WTC11 (cell line): ENCODE measurements at places on chromosomes 5 and 9. TPM values are rescaled to one million over a fixed set of nuclear protein-coding genes. Genes with fewer than 3 reads are reported as not detected.

The ADRA1B gene
- total RNA-seq = 0.11 to 0.16 TPM in 2 of 3 replicates, not detected in the other

The ACTBL2 gene
- total RNA-seq = not detected in 3 replicates

- no peak overlapping the region for H3K4me3 ChIP-seq
- H3K4me1 ChIP-seq = no peaks in the 10 kb centered on the region
- DNase-seq = no peak
- no peaks in the 10 kb centered on the region for H3K27me3 ChIP-seq
- no peaks in the 10 kb centered on the region for H3K36me3 ChIP-seq
Observed at GRCh38 chr5:173094012-173094661, 38.0 kb downstream of the CREBRF start.

The ANKRD18A gene
- total RNA-seq = 10.8 to 15.7 TPM (median 12.9 TPM) in 3 replicates

DNA sequence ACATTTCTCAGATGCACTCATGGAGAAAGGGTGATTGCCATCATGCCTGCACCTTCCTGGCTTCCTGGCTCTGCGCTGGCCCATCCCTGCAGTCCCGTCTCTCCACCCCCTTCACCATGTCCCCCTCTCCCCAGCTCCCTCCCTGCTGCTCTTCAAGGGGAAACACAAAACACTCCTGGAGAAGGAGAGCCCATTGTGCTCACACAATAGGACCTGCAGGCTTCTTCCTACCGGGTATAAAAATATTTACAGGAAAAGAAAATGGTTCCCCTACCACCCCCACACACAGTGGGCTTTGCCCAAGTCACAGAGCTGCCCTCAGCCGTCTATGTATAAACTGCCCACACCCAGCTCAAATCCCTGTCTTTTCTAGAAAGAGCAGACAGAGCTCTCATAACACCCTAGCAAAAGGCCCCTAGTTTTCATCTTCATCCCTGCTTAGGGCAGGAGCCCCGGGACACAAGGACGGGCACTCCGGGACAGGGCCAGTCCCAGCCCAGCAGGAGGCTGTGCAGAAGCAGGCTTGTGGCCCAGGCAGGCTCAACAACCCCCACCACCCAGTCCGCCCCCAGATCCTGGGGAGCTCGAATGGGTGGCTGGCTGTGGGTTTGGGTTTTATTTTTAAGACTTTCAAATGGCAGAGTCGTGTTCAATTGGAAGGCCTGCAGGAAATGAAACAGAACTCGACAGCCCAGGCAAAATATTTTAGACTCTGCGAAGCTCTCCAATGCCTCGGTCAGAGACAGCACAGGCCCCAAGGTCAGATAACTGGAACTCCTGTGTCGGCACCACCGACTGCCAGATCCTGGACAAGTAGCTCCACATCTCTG is 77.3 kb downstream of the LRSAM1 start:
- peaks cover 31% of the 10 kb centered on the region for H3K4me1 ChIP-seq
- peak overlapping the region; percentile 87 for H3K27ac ChIP-seq
- no peak for DNase-seq
- peaks cover 34% of the 10 kb centered on the region for H3K36me3 ChIP-seq
- no peaks in the 10 kb centered on the region; the same call in 1 of the 2 replicates for H3K27me3 ChIP-seq

The NR4A3 gene
- total RNA-seq = 0.46 to 0.57 TPM (median 0.50 TPM) in 3 replicates

The TAS2R1 gene
- not detected in 3 replicates for total RNA-seq

DNA sequence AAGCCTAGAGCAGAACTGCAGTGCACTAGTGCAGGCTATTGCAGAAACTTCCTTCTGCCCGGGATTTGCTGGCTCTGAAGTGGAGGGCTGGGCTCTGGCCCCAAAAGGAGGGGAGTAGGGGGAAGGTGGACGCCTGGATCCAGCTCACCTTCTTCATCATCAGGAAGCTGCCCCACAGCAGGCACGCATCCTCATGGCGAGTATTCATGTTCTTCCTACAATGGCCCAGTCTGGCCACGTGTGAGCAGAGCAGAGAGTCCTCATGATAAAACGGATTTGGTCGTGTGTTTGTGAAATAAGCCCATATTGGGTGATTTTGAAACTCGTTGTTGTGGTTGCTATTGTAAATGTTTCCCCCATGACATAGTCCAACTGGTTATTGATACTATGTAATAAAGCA is 8.2 kb upstream of the GLIPR2 start:
- H3K4me1 ChIP-seq = peaks cover 10% of the 10 kb centered on the region
- no peaks in the 10 kb centered on the region for H3K36me3 ChIP-seq
- no peak overlapping the region for H3K4me3 ChIP-seq
- no peak for DNase-seq
- H3K27me3 ChIP-seq = peaks cover 27% of the 10 kb centered on the region

DNA sequence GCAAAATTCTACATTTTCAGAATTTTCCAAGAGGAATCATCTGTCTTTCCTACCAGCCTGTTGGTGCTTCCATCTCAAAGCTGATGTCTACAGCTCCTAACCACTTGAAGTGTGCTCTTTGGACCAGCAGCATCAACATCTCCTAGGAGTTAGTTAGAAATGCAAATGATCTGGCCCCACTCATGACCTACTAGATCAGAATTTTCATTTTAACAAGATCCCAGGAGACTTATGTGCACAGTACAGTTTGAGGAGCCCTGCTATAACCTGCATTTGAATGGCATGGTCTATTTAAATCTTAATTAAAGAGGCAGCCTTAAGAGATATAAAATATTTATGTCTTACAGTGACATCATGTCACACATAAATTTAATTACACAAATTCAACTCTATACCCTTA is 33.8 kb downstream of the ITK start:
- H3K27me3 ChIP-seq = no peaks in the 10 kb centered on the region; the same call in 1 of the 2 replicates
- H3K4me1 ChIP-seq = peaks cover 3% of the 10 kb centered on the region
- no peak overlapping the region for H3K4me3 ChIP-seq

GRCh38 chr5:55900068-55900467 is 48.9 kb downstream of the IL31RA start:
- H3K4me1 ChIP-seq = no peaks in the 10 kb centered on the region
- H3K27me3 ChIP-seq = no peaks in the 10 kb centered on the region
- H3K4me3 ChIP-seq = no peak overlapping the region
- H3K36me3 ChIP-seq = no peaks in the 10 kb centered on the region

- no peak for DNase-seq
- no peak overlapping the region for H3K27ac ChIP-seq
- H3K27me3 ChIP-seq = no peaks in the 10 kb centered on the region
Observed at GRCh38 chr5:171647043-171647903, 138.3 kb upstream of the SMIM23 start.

DNA sequence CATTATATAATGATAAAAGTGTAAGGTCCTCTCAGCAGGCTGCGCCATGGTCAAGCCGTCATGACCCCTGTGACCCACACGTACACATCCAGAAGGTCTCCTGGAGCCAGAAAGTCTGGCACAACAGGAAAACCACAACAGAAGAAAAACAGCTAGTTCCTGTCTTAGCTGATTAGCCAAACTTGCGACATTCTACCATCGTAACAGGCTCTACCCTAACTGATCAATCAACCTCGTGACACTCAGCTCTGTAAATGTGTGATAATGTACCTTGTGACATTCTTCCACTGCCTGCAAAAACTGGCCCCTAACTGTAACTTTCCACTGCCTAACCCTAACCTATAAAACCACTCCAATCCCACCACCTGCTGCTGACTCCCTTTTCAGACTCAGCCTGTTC is 316.4 kb upstream of the TUSC1 start:
- DNase-seq = no peak
- peaks cover 39% of the 10 kb centered on the region for H3K36me3 ChIP-seq
- H3K4me3 ChIP-seq = no peak overlapping the region
- no peak overlapping the region for H3K27ac ChIP-seq
- no peaks in the 10 kb centered on the region; the same call in 1 of the 2 replicates for H3K27me3 ChIP-seq
- no peaks in the 10 kb centered on the region for H3K4me1 ChIP-seq

DNA sequence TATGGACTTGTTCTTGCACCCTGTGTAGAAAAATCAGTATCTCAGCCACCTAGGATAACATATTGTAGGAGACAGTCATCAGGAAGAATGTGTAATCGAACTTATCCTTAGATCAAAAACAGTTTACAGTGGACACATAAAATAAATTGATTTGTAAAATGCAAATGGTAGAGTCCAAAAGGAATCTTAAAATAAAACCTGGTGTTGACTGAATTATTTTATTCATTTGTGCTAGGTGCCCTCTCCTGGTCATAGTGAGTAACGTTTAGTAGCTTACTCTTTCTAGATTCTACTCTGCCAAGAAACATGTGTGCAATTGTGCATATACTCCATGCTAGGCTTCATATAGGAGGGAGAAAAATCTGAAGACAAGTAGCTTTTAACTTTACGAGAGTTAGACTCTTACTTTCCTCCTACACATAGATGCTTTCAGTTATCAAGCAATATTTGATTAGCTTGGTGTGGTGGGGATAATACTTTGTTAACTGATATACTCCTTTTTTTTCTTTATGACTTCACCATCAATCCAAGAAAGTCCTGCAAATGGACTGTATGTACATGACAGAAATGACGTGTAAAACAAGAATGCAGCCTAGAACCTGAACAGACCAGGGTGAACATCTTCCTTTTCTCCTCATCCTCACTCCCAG is 23.7 kb upstream of the LOX start:
- H3K4me1 ChIP-seq = peaks cover 24% of the 10 kb centered on the region
- DNase-seq = no peak
- H3K4me3 ChIP-seq = no peak overlapping the region

The GABRA1 gene
- total RNA-seq = 0.48 to 0.57 TPM (median 0.50 TPM) in 3 replicates

GRCh38 chr9:89078421-89078820 is 87.2 kb downstream of the S1PR3 start:
- H3K27ac ChIP-seq = no peak overlapping the region
- H3K4me1 ChIP-seq = no peaks in the 10 kb centered on the region
- no peak for DNase-seq
- H3K27me3 ChIP-seq = no peaks in the 10 kb centered on the region

The NMUR2 gene
- 0.16 TPM in 1 of 3 replicates, not detected in the others for total RNA-seq

DNA sequence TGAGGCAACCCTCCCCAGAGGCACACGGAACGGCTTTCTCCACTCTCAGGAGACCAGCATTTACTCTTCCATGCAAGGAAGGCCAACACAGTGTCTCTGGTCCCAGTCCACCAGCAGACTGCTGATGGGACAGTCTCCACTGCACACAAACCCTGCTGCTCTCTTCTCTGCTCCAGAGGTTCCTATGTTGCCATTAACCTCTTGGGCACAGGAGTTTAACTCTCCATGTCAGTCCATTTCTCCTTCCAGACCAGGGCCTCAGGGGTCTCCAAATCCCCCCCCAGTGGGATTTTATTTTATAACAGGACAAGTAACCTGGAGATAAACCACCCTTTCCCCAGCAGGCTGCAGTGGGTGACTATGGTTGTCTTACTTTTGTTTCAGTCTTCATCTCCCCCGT is 452.5 kb downstream of the GADD45G start:
- no peak overlapping the region for H3K4me3 ChIP-seq
- DNase-seq = no peak
- peaks cover 11% of the 10 kb centered on the region for H3K36me3 ChIP-seq
- peaks cover 8% of the 10 kb centered on the region for H3K4me1 ChIP-seq

The SAXO1 gene
- total RNA-seq = 0.02 to 0.09 TPM (median 0.09 TPM) in 3 replicates

- no peak overlapping the region for H3K27ac ChIP-seq
- no peaks in the 10 kb centered on the region for H3K36me3 ChIP-seq
Observed at GRCh38 chr9:85200726-85201404, 531.3 kb downstream of the NTRK2 start.

The MAT2B gene
- 51.8 to 55.7 TPM (median 53.1 TPM) in 3 replicates for total RNA-seq

GRCh38 chr5:111552896-111553295 is 40.6 kb upstream of the STARD4 start:
- peaks cover 43% of the 10 kb centered on the region for H3K4me1 ChIP-seq
- no peaks in the 10 kb centered on the region for H3K36me3 ChIP-seq
- no peak overlapping the region for H3K4me3 ChIP-seq
- H3K27ac ChIP-seq = no peak overlapping the region

- no peak for DNase-seq
- H3K4me3 ChIP-seq = no peak overlapping the region
- no peaks in the 10 kb centered on the region; the same call in 1 of the 2 replicates for H3K27me3 ChIP-seq
- peaks cover 29% of the 10 kb centered on the region for H3K36me3 ChIP-seq
Observed at GRCh38 chr9:106438928-106439327, 424.0 kb upstream of the ZNF462 start.

The PCDHA9 gene
- total RNA-seq = 1.1 to 1.5 TPM (median 1.4 TPM) in 3 replicates

- DNase-seq = no peak
- no peak overlapping the region for H3K4me3 ChIP-seq
Observed at GRCh38 chr9:126056312-126057021, 270.2 kb upstream of the MVB12B start.

The LSM11 gene
- 5.2 to 5.8 TPM (median 5.4 TPM) in 3 replicates for total RNA-seq

GRCh38 chr5:89213573-89213972 is 330.6 kb upstream of the MEF2C start:
- no peak overlapping the region for H3K4me3 ChIP-seq
- no peak for DNase-seq
- no peaks in the 10 kb centered on the region for H3K36me3 ChIP-seq
- peaks cover 7% of the 10 kb centered on the region for H3K4me1 ChIP-seq
- H3K27me3 ChIP-seq = no peaks in the 10 kb centered on the region

The HAVCR2 gene
- total RNA-seq = 0.21 to 0.33 TPM (median 0.25 TPM) in 3 replicates

- no peaks in the 10 kb centered on the region for H3K36me3 ChIP-seq
- H3K4me3 ChIP-seq = no peak overlapping the region
- H3K27me3 ChIP-seq = no peaks in the 10 kb centered on the region
- H3K4me1 ChIP-seq = 0 out of 2 replicates have a peak, but pooled peaks cover 4% of the 10 kb centered on the region
- no peak for DNase-seq
Observed at GRCh38 chr5:15371184-15371583, 128.8 kb upstream of the FBXL7 start.

GRCh38 chr5:152644029-152644728 is 239.1 kb upstream of the NMUR2 start:
- H3K27me3 ChIP-seq = peaks cover 72% of the 10 kb centered on the region
- H3K36me3 ChIP-seq = no peaks in the 10 kb centered on the region

- no peaks in the 10 kb centered on the region for H3K27me3 ChIP-seq
- peaks cover 4% of the 10 kb centered on the region; the same call in 1 of the 2 replicates for H3K4me1 ChIP-seq
- H3K27ac ChIP-seq = no peak overlapping the region
Observed at GRCh38 chr5:60248901-60249300, 355.4 kb upstream of the PDE4D start.

DNA sequence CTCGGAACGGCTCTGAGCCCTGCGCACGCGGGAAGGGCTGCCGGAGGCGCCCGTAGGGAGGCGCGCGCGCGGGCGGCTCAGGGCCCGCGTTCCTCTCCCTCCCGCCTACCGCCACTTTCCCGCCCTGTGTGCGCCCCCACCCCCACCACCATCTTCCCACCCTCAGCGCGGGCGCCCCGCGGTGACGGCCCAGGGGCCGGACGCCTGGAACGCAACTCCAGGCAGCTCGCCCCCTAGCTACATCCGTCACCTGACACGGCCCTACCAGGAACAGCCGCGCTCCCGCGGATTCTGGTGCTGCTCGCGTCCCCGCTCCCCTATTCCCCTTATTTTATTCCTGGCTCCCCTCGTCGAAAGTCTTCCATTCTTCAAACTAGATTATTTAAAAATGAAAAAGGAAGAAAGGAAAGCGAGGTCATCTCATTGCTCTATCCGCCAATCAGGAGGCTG is at the start of gene CDKN2B-AS1:
Gene CDKN2B-AS1 (plus strand): TSS at position 236 of the 450 bp plus-strand sequence.
- H3K27ac ChIP-seq = no peak within 1 kb of the TSS
- no peaks in the 10 kb centered on the region for H3K36me3 ChIP-seq
- DNase-seq = peak; percentile 44
- peak within 1 kb of the TSS; percentile 63 for H3K4me3 ChIP-seq
- peaks cover 94% of the 10 kb centered on the region for H3K27me3 ChIP-seq
- peaks cover 45% of the 10 kb centered on the region for H3K4me1 ChIP-seq

The CCL28 gene
- 1.4 to 2.2 TPM (median 1.9 TPM) in 3 replicates for total RNA-seq
